ENCODE measurements at places on chromosomes 2 and 18.
A peak's percentile ranks its signal among the peaks of the same experiment; 100 is the strongest.

GRCh38 chr2:26630669-26631360, 10.4 kb downstream of the CIB4 start:
- peak; percentile 45 for DNase-seq

GRCh38 chr2:211429256-211429920, 873.0 kb downstream of the CPS1 start:
- DNase-seq: no peak

GRCh38 chr2:127733113-127733815, 32.0 kb downstream of the SFT2D3 start:
- DNase-seq: no peak

GRCh38 chr2:166614503-166614902, 120.5 kb upstream of the SCN7A start:
- DNase-seq: no peak

GRCh38 chr2:143954186-143954585, 565.7 kb downstream of the ZEB2 start:
- peak; percentile 42 for DNase-seq

DNA sequence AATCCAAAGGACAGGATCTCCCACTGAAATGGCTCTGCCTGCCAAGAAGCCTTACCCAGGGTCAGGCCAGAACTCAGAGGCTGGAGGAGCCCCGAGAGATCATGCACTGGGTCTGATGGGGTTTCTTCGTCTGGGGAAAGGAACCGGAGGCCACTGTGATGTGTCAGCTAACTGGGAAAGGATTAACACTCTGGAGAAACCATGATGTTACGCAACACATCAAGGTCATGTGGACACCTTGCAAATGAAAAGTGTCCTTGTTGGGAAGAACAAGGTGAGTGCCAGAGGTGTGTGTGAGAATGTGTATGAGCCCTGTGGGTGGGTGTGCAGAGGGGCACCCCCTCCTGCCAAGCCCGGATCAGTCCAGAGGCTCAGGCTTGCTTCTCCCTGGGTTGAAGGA, 86.9 kb downstream of the CRACDL start:
- no peak for DNase-seq

GRCh38 chr2:131521961-131522781, 5.5 kb upstream of the CCDC74A start:
- no peak for DNase-seq

- DNase-seq: peak; percentile 70
Observed at GRCh38 chr2:108184419-108184818, 55.3 kb upstream of the SULT1C3 start.

DNA sequence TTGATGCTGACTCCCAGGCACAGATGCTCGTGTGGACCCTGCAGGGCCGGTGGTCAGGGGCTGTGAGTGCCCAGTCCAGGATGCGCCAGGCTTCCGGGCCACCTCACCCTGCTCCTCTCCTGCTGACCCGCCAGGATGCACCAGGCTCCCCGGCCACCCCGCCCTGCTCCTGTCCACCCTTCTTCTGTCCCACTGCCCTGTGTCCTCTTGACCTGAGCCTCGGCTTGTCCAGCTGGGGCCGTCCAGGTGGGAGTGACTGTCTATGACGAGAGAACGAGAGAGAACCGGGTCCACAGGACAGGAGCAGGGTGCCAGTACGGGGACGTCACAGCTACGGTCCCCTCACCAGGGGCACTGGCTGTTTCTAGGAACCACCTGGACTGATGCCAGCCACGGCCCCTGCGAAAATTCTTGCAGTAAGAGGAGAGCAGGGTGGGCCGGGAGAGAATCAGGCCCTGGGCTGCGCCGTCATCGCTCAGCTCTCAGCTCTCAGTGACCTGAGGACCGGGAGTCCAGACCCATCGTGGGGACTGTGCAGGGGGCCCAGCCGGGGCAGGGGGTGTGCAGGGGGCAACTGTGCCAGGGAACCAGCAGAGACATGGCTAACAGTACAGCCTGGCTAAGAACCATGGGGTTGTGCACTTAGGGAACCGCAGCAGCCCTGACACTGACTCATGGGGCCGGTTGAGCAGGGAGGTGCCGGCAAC, 12.9 kb upstream of the NFATC1 start:
- no peak for DNase-seq

DNA sequence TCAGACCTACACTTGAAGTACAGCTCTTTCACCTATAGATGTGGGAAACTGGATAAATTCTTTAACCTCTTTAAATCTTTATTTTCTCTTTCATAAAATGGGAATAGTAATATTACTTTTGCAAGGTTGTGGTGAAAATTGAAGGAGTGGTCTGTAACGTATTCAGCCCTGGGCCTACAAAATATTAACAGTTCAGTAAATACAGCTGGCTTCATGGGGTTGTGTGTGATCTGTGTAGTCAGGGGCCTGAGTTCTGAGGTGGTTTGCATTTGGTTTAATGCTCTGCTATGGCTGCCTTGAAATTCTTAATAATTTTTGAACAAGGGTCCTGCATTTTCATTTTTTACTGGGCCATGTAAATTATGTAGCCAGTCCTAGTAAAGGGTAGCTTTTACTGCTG, 16.8 kb upstream of the EML6 start:
- DNase-seq: no peak

- DNase-seq: no peak
Observed at GRCh38 chr2:133627741-133628140, 59.5 kb upstream of the NCKAP5 start.

- DNase-seq: no peak
Observed at GRCh38 chr2:176496761-176497160, 227.5 kb downstream of the MTX2 start.

- DNase-seq: no peak
Observed at GRCh38 chr2:237457388-237457941, 29.6 kb upstream of the MLPH start.

DNA sequence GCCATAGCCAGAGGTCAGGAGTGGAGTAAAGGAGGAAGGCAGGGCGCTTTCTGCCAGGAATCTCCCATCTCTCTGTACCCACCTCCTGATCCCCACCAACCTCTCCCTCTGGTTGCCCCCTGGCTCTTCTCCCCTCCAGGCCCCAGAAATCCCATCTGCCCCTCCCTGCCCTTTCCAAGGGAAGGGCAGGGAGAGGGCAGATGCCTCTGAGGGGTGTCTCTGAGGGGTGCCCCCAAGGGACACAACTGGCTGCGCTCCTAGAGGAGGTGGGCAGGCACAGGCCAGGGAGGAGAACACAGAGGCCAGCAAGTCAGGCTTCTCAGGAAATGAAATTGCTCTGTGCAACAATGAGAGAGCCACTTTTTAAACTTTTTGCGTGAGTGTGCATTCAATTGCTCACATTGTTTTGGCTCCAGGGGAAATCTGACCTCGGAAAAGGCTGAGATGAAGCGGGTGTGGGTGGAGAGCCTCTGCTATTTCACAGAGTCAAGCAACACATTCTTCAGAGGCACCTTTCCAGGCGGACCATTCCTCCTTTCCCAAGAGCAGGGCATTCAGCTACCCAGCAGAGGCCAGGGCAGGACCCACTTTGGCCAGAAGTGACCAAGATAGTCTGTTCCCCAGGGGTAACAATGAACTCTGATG, 125.5 kb downstream of the SMAD7 start:
- DNase-seq: peak; percentile 59

DNA sequence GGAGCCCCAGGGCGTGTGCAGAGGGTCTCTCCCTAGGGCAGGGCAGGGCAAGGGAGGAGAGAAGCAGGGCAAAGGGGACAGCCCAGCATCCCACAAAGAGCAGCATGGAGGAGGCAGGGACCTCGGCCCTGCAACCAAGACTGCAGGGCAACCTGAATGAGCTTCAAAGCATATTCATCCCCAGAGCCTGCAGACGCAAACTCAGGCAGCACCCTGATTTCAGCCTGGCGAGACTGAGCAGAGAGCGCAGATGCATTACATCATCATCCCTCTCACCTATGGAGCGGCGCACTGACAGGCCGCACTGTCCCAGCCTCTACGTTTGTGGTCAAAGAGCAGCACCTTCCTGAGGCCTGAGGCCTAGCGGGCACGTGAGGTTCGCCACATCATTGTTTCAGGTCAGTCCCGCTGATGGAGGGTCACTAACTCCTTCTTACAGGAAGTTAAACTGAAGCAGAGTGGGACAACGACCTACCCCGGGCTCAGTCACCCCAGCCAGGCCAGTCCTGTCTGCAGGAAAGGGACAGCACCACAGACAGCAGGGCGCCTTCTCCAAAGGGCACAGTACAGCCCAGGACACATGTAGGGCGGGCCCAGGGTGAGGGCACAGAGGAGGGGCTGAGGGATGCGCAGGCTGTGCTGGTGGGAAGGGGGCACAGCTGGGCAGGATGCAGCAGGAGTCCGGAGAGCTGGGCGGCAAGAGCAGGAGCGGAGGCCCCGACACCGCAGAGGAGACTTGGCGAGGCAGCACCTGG, 67.2 kb upstream of the RAB6C start:
- no peak for DNase-seq

DNA sequence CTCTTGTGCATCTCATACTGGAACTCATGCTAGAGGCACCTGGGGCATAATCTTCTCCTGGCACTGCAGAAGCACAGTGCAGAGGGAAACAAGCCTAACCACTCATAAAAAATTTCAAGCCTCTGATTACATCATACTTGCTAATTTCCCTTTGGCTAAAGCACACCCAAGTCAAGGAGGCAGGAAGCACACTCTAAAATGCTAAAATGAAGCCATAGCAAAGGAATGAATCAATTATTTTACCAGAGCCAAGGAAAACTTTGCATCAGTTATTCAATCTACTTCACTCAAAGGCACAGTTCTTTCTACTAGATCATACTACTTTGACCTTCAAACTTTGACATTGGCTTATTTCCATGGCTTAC, 79.6 kb upstream of the SPOPL start:
- peak; percentile 76 for DNase-seq
